Stimulated activated CD4-positive, alpha-beta T cell treated with anti-CD3 and anti-CD28 coated beads, TNF-alpha, amount 100 ng/mL, for 24 hours (primary cell): ENCODE measurements at places on chromosomes 7 and 10.

DNA sequence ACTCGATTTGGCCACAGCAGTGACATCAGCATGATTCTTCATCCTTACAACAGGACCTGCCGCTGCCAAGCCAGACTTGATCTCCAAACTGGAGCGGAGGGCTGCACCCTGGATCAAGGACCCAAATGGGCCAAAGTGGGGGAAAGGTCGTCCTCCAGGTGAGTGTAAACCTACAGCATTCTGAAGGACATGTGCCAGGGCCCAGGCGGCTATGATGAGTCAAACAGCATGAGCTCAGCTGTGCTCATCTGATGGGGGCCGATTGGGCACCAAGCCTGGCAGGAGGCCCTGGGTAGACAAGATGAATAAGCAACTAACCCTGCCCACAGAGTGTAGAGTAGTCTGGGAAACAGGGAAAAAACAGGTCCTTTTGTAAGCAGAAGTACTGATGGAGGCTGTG is 14.4 kb upstream of the ATP6V0E2 start:
- DNase-seq = no peak

DNA sequence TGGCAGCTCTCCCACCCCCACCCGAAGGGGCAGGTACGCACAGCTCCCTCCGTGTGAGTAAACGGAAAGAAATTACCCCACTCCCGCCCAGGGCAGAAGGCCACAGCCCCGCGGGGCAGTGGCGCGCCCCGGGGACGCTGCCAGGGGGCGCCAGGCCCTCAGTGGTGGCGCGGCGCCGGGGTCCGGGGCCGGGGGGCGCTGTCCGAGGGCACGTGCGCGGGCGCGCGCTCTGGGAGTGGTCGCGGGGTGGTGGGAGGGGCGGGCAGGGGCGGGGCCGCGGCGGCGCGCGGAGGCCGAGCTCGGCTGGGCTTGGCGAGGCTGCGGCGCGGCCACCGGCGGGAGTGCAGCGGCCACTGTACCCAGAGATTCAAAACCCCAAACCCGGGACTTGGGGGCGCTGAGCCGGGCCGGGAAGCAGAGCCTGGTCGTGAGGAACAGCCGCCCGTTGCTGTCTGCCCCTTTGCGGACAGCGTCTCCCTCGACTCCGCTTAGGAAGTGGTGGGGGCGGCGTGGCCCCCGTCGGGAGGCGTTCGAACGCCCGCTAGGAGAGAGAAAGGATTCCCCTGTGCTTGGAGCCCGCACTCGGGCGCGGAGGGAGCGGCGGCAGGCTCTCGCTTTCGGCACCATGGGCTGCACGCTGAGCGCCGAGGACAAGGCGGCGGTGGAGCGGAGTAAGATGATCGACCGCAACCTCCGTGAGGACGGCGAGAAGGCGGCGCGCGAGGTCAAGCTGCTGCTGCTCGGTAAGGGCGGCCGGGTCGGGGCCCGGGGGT is at the start of gene GNAI1:
GNAI1 (plus strand) TSS at position 296 of the 773 bp plus-strand sequence; CDS start at position 626, 330 bp downstream.
- DNase-seq = no peak

GRCh38 chr7:143411976-143412708 is 3.5 kb upstream of the EPHA1 start:
- DNase-seq = no peak

DNA sequence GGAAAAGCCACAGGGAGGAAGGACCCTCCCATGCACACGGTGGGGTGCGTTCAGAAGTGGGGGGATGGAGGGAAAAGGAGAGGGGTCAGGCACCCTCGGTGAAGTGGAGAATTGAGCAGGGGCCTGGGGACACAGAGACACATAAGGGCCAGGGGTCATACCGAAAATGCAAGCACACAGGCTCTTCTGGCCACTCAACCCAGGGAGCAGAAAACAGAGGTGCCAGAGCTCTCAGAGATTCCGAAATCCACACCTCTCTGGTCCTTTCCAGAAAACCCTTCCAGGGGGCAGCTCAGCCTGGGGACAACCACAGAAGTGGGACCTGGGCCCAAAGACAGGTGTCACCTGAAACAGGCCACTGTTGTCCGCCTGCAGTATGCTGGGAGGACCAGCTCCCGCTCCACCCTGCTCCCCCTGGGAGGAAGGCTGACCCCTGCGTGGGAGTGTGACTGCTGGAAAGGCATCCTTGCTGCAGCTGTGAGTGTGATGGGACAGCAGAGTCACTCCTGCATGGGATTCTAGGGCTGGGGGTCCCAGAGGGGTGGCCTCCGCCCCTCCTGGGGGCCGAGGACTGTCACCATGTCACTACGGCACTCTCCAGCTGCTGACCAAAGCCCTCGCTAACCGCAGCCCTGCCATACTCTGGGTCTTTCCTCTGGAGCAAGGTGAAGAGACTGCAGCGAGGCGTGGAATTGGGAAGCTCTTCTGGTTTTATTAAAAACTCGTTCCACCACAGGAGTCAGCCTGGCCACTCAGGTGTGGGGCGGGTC is 63.1 kb downstream of the TMEM209 start:
- no peak for DNase-seq

GRCh38 chr10:75253281-75254220 is 17.8 kb upstream of the COMTD1 start:
- DNase-seq = no peak

GRCh38 chr7:11910253-11910652 is 78.3 kb upstream of the THSD7A start:
- DNase-seq = no peak

DNA sequence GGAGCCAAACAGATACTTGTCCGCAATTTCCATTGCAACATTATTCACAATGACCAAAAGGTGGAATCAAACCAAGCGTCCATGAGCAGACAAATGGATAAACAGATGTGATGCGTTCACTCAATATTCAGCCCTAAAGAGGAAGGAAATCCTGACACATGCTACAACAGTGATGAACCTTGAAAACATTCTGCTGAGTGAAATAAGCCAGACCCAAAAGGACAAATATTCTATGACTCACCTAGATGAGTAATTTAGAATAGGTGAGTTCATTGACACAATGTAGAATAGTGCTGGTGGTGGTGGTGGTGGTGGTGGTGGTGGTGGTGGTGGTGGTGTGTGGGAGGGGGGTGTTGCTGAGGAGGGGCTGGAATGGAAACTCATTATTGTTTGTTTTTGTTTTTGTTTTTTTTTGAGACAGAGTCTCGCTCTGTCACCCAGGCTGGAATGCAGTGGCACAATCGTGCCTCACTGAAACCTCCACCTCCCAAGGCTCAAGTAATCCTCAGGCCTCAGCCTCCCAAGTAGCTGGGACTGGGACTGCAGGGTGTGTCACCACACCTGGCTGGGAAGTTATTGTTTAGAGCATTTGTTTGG is 28.6 kb downstream of the SMKR1 start:
- no peak for DNase-seq

GRCh38 chr7:82677493-82677892 is 233.9 kb upstream of the CACNA2D1 start:
- DNase-seq = no peak

- DNase-seq = no peak
These were observed 60.0 kb upstream of the PRPS1L1 start for GRCh38 chr7:18087687-18088078.

- no peak for DNase-seq
These were observed 3.2 kb downstream of the UFSP1 start for GRCh38 chr7:100886142-100886935.

DNA sequence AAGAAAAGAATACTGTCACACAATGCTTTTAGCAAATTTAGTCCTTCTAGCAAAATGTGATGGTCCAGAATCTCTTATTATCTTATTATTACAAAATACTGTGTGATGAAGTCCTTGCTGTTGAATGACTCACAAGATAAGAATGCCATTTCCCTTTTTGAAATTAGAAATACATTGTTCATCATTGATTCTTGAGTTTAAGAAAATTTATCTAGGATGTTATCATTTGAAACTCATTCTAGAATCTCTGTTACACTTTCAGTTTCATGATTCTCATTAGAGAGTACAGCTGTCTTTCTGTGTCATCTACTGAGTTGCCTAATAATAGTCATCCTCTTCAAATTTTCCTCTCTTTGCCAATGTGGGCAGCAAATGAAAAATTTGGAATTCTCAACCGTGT is 9.6 kb downstream of the ZKSCAN5 start:
- no peak for DNase-seq

DNA sequence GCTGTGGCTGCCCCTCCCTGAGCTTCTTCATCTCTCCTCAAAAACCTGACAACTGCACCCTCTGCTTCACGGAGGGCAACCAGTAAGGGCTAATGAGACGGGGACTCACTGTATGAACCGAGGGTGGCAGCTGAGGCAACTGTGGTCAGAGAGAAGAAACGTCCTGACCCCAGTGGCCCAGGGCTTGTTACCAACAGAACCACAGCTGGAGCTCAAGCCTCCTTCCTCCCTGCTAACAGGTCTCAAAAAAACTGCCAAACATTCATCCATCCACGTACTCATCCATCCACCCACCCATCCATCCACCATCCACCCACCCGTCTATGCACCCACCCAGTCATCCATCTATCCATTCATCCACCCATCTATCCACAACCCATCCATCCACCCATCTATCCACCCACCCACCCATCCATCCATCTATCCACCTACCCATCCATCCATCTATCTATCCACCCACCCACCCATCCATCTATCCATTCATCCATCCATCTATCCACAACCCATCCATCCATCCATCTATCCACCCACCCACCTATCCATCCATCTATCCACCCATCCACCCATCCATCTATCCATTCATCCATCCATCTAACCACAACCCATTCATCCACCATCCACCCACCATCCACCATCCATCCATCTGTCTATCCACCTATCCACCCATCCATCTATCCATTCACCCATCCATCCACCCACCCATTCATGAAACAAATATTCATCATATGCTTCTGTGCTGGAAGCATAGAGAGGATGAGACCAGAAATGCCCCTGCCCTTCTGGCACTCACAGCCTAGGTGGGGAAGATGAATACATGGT is 111.7 kb downstream of the PDGFA start:
- no peak for DNase-seq

DNA sequence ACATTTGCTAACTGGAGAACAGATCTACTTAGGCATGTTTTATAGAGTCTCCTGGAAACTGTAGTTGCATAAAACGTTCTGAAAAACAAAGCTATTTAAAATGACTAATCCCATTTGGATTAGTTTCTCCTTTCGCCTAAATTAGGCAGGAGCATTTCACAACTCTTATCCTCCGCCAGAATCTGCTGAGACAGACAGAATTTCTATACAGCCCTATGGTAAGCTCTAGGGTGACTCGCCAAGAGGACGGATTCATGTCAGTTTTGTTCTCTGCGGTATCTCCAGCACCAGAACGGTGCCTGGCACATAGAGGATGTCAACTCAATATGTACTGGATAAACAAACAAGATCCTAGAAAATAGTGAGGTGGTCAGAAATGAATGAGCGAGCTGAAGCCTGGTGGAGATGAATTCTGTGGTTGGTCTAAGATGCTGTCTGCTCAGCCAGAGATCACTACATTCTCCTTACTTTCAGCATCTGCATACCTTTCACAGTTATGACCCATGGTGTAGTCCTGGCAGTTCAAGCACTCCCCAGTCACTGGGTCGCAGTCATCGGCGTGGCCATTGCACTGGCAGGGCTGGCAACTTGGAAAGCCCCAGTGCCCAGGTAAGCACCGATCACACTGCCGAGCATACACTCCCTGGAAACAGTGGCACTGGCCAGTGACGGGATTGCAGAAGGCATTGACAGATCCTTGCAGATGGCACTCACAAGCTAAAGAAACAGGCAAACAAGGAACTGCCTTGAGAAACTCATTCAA is 44.0 kb downstream of the LAMB1 start:
- DNase-seq = no peak

DNA sequence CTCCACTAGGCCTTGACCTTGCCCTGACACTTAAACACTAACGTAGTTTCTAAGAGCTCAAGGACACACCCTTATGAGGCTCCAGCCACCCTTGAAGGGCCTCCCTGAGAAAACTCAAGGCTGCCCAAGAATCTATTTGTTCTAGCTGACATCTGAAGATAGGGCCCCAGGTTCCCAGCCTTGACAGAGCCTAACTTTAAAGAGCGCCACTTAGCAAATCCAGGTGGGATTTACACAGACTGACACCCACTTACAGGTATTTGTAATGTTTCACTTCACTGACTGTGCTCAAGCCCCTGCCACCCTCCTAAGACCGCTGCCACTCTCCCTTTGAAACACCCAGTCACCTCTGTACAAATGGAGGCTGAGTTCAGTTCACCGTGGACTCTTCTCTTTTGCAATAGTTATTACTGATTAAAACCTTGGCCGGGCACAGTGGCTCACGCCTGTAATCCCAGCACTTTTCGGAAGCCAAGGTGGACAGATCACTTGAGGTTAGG is 90.4 kb downstream of the SVOPL start:
- no peak for DNase-seq

- no peak for DNase-seq
These were observed 1.7 kb upstream of the UPP1 start for GRCh38 chr7:48087349-48087748.

GRCh38 chr7:8161364-8161828 is 100.6 kb downstream of the ICA1 start:
- no peak for DNase-seq

GRCh38 chr7:132672200-132672990 is 96.1 kb upstream of the PLXNA4 start:
- no peak for DNase-seq

DNA sequence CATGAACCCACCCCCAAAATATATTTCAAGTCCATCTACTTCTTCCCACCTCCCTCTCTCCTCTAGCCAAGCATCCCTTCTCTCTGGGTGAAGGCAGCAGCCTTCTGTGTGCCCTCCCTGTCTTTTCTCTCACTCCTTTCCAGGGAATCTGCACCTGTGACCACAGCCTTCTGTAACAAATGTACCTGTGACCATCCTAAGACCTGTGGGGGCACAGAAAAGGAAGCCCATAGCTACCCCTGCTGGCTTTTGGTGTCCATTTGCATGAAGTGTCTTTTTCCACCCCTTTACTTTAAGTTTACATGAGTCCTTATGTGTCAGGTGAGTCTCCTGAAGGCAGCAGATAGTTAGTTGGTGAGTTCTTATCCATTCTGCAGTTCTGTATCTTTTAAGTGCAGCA is 2.0 kb upstream of the TBXAS1 start:
- DNase-seq = no peak

DNA sequence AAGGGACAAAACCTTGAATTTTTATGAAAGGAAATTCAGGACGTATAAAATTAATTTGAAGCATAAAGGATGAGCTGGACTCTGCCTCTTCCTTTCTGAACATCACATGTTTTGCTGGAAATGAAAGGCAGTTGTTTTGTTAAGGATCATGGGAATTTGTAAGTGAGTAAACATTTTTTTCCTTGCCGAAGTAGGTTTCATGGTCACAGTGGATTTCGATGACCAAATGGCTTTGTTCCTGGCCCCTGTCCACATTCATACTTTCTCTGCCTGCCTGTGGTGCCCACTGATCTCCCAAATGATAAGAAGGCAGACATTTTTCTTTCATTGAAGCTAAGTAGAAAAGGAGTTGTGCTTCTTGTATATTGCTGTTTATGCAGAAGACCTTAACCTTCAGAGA is 104.2 kb downstream of the ARID5B start:
- no peak for DNase-seq

DNA sequence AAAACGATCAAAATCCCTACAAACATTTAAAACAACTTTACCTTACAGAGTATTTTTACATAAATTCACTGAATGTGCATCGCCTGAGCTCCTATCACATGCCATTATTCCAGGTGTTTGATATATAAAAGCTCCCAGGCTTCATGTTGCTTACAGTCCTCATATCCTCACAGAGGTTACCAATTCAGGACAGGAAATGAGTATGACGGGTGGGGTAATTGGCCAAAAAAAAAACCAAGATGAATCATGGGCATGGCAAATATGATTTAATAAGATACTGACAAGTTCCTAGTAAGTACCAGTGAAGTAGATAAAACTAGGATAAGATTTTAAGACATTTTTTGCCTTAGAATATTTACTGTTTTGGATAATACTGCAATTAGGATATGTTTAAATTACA is 135.8 kb downstream of the KMT2E start:
- DNase-seq = no peak

GRCh38 chr10:127968659-127969058 is 61.8 kb downstream of the PTPRE start:
- DNase-seq = no peak
